ENCODE measurements at places on chromosomes 2 and 18. TPM values are rescaled to one million over a fixed set of nuclear protein-coding genes. Genes with fewer than 3 reads are reported as not detected.

Gene INHBB
- total RNA-seq = 1.8 TPM

Gene KCNIP3
- total RNA-seq = 0.21 TPM

Gene LINC00305
- total RNA-seq = not detected

Gene TFPI
- 286 TPM for total RNA-seq

Gene ACTG2
- not detected for total RNA-seq

Gene C18orf63
- total RNA-seq = not detected

Gene SPIRE1
- 44.0 TPM for total RNA-seq

Gene KLF11
- total RNA-seq = 11.0 TPM

Gene MAB21L4
- not detected for total RNA-seq

Gene ITGA6
- total RNA-seq = 174 TPM

Gene RGPD3
- not detected for total RNA-seq

Gene CRYGC
- total RNA-seq = not detected

Gene PLGLB2
- total RNA-seq = 2.1 TPM

Gene SLC19A3
- total RNA-seq = not detected

Gene DNAH6
- total RNA-seq = 0.25 TPM

Gene TMEM178A
- 2.8 TPM for total RNA-seq

Gene ACMSD
- not detected for total RNA-seq

Gene RIT2
- not detected for total RNA-seq

Gene GALR1
- total RNA-seq = not detected

Gene TLX2
- total RNA-seq = not detected

Gene RTKN
- total RNA-seq = 20.0 TPM

Gene NEURL3
- total RNA-seq = not detected

All from endothelial cell of umbilical vein (primary cell).